ENCODE measurements at places on chromosomes 11 and 22.

DNA sequence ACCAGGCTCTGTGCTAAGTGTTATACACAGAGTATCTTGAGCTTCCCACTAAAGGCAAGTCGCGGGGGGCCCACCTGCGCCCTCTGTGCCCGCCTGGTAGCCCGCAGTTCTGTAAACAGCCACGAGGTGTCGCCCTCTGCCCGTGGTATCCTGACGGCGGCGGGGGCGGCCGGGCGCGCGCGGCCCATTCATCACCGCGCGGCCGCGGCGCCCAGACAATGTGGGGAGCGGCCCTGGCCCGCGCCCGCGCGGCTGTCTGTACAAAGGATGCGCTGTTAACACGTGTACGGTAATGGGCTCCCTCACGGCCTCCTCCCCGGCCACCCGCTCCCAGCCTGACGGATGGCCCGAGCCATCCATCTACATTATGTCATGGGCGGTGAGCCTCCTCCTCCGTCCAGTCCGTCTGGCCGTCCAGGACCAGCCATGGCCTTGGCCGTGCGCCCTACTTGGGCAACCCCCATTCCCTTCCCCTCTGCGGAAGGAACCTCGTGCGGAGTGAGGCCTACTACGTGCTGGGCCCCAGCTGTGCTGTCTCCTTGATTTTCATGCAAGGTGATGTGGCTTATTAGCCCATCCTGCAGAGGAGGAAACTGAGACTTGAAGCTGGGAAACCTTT lies 99.4 kb downstream of the MIAT start:
- peak; percentile 55 for DNase-seq

- no peak for DNase-seq
These were observed 741.1 kb upstream of the LUZP2 start for GRCh38 chr11:23755769-23756168.

DNA sequence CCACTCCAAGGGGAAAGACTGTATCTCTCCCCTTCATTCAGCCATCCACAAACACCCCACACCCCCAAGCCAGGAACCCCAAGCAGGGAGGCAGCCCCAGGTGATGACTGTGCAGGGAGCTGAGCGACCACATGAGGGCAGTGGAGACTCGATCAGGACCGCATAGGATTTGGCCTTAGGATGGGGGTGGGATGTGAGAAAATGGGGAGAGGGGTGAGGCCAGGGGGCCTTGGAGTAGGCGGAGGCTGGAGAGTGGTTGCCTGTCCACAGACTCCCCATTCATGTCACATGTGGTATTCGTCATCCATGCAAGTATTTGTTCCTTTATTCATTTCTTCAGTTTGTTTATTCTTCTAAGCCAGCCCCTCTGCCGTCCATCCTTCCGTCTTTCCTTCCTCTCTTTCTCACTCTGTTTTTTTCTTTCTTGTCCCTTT lies 2.7 kb upstream of the RHOD start:
- DNase-seq: peak; percentile 46

DNA sequence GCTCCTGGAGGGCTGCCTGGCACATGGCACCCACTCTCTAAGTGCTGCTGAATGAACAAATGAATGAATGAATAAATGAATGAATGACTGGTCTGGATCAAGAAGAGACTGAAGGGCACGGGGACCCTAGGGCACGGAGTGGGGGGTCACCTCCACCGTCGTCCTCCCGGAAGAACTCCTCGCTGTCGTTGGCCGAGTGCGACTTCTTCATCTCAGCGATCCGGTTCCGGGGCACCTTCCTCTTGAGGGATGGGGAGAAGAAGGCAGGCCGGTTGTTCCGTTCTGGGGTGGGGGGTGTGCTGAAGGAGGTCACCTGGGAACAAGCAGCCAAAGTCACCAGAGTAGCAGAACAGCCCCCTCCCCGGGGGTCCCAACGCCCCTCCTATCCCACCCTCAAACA lies 36.0 kb downstream of the NUP50 start:
- no peak for DNase-seq

DNA sequence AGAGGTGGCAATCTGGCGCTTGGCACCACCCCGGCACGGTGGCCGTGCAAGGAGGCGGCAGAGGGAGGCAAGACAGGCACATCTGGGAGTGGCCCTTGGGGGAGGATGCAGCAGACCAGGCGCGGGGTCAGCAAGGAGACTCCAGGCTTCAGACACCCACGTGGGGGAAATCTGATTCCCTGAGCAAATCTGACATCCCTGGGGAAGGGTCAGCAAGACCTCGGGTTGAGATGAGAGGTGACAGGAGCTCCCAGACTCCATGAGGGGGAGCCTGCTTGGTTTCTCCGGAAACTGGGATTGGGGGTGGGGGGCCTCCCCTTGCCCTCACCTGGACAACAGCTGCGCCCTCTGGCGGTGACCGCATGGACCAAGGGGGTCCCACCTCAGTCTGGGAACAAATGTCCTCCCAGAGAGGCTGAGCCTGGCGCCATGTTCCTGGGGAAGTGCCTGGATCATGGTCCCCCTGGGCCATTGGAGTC lies 4.0 kb upstream of the RCOR2 start:
- no peak for DNase-seq

Data from NCI-H2171 treated with DMSO at 0.1 percent for 48 hours (cell line).